Activated T-helper 1 cell treated with anti-CD3 and anti-CD28 coated beads, Interleukin-2, amount 50 U/mL, for 16 hours (primary cell): ENCODE measurements at places on chromosomes 3 and 15.

DNA sequence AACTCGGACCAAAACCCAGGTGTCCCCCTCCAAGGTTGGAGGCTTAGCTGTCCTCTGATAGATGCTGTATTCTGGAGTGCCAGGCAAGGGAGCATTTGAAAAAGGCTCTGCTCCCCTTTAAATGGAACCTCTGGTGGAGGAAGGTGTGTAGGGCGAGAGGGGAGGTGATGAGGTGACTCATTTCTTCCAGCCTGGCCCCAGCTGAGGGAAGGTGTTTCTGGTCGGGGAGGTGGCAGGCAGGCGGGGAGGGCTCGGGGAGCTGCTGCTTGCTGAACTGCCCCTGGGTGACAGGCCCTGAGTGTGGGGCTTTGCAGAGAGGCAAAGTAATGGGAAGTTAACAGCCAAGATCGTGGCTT is 18.8 kb downstream of the PSTPIP1 start:
- peak; percentile 77 for DNase-seq

- no peak for DNase-seq
Measured at GRCh38 chr15:60010858-60011257, 6.7 kb downstream of the FOXB1 start.

DNA sequence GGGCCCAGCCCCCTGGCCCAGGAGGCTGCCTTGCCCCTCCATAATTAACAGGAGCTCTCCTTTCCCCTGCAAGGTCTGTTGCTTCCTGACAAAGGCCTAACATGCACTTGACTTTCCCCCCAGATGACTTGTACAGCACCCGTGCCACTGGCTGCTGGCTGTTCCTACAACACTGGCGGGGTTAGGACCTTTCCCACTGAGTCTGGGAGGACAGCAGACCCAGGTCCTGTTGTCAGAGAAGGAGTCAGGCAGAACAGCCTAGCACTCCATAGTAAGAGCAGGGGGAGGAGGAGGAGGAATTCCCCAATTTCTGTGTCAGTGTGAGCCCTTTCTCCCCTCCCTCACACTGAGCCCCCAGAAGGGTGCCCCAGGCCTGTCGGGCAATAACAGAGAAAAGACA is 99.2 kb downstream of the CORO2B start:
- DNase-seq = no peak

DNA sequence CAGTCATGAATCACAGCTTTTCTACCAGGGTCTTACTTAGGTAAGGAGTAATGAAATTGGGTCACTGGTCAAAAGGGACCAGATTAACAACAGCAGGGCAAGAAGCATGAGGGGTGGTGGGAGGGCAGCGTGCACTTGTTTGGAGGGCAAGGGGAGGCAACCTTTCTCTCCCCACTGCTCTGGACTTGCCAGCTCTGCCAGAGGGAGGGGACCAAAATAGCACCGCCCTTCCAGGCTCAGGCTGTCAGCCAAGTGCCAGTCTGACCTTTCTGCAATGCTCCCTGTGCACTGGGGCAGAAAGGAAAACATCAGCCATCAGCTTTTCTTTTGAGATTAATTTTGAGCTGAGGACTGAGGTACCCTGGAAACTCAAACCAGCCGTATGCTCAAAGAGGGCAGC is 4.5 kb upstream of the ULK3 start:
- DNase-seq = no peak

- DNase-seq = no peak
Measured at GRCh38 chr3:143283432-143284128, 164.0 kb downstream of the CHST2 start.

GRCh38 chr3:188092648-188093047 is 61.3 kb upstream of the LPP start:
- DNase-seq = no peak

DNA sequence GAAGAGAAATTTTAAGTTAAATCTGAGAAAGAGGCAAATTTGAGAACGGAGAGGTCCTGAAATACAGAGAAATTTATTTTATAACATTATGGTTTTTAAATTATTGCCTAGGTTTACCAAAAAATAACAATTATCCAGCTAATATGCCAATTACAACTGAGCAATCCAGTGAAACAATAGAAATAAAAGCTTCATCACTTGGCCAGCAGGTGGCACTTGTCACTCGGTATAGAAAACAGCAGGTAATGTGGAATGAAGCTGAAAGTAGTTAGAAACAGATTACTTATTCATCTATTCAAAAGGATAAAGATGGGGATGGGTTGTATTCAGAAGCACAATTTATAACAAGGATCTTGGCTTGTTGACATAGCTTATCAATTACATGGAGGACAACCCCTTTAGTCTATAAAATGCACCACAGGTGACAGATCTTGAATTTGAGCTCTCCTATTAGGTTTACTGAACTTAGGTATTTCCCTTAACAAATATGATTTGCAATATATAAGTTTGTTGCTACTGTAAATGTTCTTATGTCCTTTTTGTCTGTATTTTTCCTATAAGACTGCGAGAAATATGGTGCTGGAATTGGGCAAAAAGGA is 70.1 kb upstream of the GUCA1C start:
- peak; percentile 3 for DNase-seq

- DNase-seq = peak; percentile 34
Measured at GRCh38 chr3:197750396-197750831, 731 bp downstream of the FYTTD1 start.

DNA sequence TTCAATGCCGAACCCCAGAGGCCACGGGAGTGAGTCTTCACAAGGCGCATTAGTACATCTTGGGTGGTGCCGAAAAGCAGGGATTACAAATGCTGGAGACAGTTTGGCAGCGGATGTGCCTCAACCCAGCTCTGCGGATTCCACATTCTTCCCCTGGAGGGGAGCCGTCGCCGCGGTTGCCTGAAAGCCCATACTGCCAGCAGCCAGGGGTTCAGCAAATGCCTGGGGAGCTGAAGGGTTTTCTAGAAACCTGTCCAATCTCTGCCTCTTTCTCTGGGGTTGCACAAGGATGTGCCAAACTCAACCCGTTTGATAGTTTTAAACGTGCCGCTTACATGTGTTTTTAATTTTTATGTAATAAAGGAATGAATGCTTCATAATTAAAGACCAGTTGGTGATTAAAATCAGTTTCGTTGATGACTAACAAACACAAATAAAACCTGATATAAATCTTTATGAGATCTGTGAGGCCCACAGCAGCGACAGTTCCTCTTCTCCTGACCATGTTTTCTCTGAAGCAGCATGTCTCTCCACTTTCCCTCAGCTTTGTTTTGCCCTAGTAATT is 74.6 kb upstream of the LEKR1 start:
- DNase-seq = no peak
